ENCODE measurements at places on chromosomes 16 and 17. TPM values are rescaled to one million over a fixed set of nuclear protein-coding genes. Genes with fewer than 3 reads are reported as not detected.

DNA sequence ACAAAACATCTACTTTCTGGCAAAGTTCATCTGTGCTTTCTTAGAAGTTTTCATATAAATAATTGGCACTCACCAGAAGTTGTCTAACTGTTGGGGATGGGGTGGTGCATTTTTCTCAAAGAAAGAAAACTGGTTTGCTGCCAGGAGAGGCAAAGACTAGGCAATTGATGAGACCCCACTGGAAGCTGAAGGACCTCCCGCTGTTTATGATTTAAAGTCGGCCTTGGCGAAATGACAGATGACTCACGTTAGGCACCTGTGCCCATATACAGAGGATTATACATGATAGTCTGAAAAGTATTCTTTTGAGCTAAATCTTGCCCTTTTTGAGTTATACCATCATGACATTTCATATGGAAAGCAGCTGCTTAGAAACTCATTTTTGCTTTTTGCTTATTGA lies 193.0 kb upstream of the ZFHX3 start:
- no peak for DNase-seq

DNA sequence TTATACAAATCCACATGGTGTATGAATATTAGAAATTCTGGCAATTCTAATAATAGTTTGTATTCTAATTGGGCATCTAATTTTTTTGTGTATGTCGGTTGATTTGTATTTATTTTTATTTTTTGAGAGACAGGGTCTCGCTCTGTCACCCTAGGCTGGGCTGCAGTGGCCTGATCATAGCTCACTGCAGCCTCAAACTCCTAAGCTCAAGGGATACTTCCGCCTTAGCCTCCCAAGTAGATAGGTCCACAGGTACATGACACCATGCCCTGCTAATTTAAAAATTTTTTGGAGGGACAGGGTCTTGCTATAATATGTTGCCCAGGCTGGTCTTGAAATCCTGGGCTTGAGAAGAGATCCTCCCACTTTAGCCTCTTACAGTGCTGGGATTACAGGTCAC lies 104.6 kb downstream of the TRIM37 start:
- DNase-seq = no peak

- DNase-seq = no peak
Observed at GRCh38 chr16:84545114-84545737, 40.8 kb upstream of the MEAK7 start.

DNA sequence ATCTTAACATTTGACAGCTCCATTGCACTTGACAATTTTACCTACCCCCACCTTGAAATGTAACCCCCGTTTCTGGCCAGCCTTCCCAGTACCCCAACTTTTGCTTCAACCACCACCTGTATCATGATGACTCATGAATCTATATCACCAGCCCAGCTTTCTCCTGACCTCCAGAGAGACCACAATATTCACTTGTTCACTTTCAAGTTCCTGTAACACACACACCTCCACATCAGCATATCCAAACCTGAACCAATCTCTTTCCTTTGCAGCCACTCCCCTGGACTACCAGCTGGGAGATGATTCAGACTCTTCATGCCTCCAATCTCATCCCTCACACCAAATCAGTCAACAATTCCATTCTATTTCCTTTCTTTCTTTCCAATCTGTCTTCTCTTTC lies 8.0 kb downstream of the SMG6 start:
- DNase-seq = no peak

DNA sequence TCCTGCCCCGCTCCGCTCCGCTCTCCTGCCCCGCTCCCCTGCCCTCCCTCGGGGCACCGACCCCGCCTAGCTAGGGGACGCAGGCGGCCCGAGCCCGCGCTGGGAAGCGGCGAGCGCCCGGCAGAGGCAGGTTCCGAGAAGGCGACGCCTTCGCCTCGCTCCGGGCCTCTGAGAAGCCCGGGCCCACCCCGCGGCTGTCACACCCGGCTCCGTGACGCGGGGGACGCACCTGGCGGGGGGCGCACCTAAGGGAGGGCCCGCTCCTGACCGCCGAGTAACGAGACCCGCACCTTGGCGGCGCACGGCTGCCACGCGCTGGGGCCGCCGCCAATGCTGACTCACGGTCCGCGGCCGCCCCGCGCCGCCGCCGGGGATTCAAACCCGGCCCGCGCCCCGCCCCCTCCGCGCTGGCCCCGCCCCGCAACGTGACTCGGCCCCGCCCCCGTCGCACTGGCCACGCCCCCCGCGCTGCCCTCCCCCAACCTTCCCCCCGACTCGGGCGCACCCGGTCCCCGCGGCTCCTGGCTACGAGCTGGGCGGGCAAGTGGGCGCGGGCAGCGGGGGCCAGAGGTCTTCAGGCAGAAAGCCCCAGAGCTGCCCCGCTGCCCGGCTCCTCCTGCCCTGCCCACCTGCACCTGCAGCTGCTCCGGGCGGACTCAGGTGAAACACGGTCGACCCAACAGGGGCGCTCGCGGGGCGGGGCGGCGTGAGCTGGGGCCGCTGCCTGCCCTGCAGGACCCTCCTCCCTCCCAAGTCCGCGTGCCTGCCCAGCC lies 27.8 kb downstream of the GNPTG start:
- DNase-seq = no peak

The LDHD gene
- 2.7 TPM for total RNA-seq

The TOM1L1 gene
- total RNA-seq = 28.4 TPM

All from chondrocyte (in vitro differentiated cells).